ENCODE measurements at places on chromosomes 5 and 9.

- DNase-seq, result no peak
These were observed 33.0 kb upstream of the PDZD2 start for GRCh38 chr5:31605920-31606319.

GRCh38 chr9:71233646-71234045, 112.2 kb upstream of the TRPM3 start:
- DNase-seq, result no peak

DNA sequence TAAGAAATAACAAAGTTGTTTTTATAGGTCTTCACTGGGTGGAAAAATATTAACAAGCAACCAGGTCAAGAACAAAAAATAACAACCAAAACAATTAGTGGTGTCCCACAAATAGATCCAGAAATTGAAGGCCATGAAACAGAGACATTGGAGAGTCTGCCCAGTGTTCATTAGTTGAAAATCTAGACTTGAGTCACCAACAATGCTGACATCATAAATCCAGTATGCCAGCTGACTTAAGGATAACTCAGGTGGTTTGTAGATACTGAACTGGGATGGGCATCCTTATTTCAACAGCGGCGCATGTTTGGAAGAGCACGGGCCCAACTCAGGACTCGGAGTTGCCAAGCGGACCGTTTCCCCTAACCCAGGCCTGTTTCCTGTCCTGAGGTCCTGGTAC, 80.7 kb upstream of the TNFAIP8 start:
- no peak for DNase-seq

DNA sequence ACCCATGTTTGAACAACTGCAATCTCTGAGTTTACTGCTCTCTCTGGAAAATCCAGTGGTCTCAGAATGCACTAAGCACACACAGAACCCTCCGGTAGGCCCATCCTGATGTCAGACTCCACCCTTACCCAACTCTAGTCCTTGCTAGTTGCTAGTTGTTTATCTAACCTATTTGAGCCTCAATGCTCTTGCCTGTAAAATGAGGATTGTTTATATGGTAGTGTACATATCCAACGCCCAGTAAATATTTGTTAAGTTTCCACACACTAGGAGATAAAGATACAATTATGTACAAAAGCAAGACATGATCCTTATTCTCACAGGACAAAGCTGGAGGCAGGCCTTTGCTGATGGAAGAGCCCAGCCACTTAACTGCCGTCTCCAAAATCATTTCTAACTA, 192.2 kb downstream of the SPOCK1 start:
- no peak for DNase-seq

GRCh38 chr5:88390096-88390441, 121.4 kb upstream of the TMEM161B start:
- DNase-seq, result no peak

GRCh38 chr5:84861306-84861705, 476.6 kb upstream of the EDIL3 start:
- no peak for DNase-seq

DNA sequence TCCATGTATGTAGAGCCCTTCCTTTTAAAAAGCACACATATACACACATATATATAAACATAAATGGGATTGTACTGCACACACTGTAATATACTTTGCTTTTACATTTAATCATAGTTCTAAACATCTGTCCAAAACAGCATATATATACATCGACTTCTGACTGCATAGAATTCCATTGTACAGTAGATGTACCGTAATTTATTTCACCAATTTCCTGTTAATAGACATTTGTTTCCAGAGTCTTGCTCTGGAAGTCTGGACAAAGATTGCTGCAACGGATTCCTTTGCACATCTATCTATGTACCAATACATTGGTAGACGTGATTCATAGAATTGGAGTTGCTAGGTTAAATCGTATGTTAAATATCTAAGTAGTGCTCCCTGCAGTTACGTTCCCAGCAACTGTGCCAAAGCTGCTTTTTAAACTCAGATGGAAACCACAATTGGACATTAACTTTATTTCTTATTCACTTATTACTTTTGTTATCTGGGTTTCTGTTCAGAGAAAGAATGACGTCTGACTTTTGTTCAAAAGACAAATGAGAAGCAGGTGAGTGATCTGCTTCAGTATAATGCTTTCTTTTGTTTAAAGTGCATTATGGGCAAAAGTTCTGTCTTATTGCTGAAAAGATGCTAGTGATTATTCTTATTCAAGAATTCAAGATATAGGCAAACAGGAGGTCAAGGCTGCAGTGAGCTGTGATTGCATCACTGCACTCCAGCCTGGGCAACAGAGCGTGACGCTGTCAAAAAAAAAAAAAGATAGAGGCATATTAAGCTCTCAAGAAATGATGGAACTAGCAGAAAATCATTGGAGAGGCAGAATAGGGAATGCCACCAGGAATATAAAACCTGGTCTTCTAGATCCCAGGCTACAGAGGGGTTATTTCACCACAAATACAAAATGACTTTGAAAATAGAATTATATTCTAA, 138.2 kb downstream of the FGF1 start:
- DNase-seq, result no peak

DNA sequence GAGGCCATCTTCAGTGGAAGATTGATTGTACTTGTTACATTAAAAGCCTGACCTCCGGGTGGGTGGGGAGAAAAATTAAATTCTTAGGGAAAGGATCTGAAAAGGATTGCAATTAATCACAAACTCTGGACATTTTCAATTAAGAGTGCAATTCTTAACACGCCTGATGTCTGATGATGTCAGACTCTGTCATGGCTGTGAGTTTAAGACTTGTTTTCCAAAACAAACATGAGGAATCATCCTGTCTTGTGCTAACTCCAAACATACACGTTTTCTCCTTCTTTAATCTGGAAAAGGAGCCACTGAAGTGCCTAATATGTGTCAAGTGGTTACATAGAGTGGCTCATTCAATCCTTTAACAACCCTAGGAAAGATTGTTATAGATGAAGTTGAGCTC, 60.4 kb upstream of the SMIM23 start:
- no peak for DNase-seq

DNA sequence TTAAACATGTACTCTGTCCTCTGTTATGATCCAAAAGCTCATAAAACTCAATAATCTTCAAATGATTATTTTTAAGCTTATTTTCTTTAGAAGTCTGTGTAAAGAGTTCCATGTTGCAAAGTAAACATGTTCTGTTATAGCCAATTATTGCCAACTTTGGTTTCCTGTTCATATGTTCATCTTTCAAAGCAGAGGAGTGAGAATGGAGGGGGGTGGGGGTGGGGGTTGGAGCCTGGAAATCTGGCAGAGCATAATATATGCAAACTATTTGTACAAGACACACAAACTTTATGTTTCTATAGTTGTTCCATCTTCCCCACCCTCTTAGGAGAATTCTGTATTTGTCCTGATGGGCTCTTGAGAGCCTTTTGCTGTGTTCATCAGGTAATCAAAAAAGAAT, 135.0 kb downstream of the STARD4 start:
- DNase-seq, result no peak

DNA sequence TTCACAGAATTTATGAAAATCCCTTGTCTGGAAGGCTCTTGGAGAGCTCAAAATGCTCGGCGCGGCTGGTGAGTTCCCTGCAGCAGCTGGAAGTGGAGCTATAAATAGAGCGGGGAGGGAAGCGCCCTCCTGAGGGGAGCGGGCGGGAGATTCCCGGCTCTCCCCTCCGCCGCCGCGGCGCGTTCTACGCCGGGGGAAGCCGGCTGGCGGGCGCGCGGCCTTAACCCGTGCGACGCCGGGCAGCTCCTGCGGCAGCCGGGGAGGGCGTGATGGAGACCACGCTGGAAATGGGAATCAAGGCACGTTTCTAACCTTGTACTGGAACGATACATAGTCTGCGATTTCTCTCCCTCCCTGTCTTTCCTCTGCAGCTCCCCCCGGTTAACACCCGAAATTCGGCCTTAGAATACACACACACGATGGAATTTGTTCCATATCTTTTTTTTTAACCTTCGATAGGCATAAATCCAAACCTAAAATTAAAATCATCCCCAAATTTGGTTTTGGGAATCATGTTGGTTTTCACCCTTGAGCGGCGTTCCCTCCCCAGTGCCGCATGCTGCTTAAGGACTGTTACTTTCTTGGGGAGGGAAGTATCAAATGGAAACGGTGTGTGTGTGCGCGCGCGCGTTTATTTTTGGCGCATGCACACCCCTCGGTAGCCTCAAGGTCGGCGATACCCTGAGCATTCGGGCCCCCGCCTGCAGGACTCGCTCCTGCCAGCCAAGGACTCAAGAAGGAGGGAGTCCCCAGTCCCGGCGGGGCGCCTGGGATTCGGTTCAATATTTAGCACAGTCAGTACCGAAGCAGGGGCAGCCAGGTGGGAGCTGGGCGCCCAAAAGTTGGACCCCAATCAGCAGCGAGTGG, 306.3 kb upstream of the KCNN2 start:
- DNase-seq, result no peak

DNA sequence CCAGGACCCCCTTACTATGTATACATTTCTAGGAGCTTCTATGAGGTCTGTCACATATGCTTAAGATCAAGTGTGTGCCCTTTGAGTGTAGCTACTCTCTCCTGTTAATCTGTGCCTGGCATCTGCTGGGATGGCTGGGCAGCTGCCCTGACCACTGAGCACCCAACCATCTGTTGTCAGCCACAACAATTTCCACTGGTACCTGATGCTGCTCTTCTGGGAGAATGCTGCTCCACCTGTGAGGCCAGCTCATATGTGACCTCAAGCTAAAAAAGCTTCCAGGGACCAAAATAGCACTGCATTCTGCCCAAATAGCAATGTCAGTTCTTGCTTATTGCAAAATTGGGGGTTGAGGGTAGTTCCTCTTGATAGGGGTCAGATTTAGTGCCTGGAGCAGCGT, 595.6 kb downstream of the RAB3C start:
- DNase-seq, result no peak

GRCh38 chr5:68502531-68502930, 287.0 kb downstream of the PIK3R1 start:
- DNase-seq, result no peak

- DNase-seq, result no peak
These were observed 103.8 kb upstream of the ERCC6L2 start for GRCh38 chr9:95771556-95772246.

DNA sequence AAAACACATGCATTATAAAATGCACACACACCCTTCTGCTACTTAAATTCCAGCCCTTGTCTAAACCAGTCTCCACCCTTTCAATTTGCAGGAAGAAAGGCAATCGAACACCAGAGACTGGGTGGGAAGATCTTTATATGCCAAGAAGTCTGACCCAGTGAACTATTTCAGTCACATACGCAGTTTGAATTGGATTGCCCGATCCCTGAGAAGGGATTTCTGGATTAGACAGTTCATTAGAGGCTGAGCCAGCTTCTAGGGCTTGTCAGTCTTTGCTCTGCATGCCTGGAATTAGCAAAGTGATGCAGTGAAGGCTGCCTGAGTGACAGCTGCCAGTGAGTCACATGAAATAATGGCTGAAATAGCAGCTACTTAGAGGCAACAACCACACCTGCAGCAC, 159.9 kb downstream of the PPP2R2B start:
- DNase-seq, result no peak

- no peak for DNase-seq
These were observed 35.2 kb downstream of the RAI14 start for GRCh38 chr5:34691326-34691725.

DNA sequence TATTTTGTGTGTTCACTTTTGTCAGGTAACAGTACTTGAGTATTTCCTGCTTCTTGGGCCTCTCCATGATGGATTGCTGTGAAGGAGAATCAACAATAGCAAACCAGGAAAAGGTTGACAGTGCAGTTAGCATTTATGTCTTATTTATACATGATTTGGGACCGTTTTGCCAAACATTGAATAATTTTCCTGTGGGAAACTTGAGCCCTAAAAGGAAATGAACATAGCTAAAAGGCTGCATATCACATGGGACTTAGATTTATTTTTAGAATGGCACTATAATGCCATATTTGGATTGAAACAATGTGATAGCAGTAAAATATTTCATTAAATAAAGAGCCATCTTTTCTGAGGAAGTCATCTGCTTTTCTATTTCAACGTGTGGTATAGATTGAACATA, 15.3 kb downstream of the GPR21 start:
- no peak for DNase-seq

DNA sequence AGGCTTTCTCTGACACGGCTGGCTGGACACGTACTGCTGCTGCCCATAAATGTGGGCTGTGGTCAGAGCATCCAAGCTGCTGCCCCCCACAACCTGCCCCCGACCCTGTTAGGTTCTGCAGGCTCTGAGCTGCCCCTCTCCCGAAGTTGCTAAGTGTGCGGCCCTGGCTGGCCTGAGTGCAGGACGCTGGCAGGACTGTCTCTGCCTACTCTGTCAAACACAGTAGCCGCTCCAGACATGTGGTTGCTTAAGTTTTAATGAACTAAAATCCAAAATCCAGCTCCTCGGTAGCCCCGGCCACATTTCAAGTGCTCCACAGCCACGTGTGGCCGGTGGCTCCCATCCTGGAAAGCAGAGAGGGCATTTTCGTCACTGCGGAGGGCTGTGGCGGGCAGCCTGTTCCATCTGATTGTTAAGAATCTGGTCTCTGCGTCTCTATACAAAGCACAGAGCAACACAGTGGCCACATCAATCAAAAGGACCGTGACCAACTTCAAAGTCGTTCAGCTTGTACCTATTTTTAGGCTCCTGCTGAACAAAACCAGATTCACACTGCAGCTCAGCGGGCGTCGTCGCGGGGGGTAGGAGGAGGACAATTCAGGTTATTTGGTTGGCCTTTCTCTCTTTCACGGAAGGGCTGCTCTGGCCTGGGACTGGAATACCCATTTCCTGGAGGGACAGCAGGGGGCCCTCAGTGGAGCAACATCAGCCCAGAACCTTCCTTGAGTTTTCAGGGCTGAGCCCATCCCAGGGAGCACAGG, 68.9 kb downstream of the PTCH1 start:
- no peak for DNase-seq

GRCh38 chr5:37055383-37055990, 178.9 kb downstream of the NIPBL start:
- no peak for DNase-seq

- DNase-seq, result no peak
These were observed 566.5 kb downstream of the LRRC70 start for GRCh38 chr5:63145167-63145566.

DNA sequence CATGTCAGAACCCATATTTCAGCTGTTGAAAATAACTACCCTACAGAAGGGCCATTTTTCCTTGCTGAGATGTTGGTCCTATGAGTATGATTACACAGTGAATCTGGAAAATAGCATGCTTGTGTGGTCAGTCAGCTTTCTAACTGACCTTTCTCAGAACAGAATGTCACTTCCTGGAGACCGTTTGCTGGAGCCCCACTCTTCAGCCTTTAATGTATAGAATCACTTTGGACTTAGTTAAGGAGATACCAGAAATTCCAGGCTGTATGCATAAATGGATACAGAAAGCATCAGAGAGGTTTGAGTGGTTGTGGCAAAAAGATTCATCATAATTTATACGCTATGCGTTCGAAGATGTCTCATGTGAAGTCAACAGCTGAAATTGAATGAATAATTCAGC, 488.1 kb downstream of the EBF1 start:
- DNase-seq, result no peak

DNA sequence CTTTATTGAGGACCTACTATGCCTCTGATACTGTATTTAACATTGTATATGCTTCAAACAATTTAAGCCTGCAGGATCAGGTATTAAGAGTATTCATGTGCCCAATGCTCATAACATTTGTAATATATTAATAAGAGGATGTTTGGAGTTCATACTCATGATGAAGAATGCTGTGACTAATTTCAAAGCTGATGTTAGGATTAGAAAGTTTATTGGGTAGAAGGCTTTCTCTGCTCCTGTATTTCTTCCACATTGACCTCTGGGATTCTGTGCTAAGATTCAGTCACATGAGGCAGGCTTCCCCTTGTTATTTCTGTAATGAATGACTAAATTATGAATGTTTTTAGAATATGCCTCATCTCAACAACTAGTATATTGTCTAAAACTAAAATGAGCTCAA, 456.4 kb downstream of the NFIB start:
- no peak for DNase-seq

GRCh38 chr5:665541-665955, 27.6 kb downstream of the TPPP start:
- DNase-seq, result no peak
